ENCODE measurements at places on chromosomes 4 and X. TPM values are rescaled to one million over a fixed set of nuclear protein-coding genes. Genes with fewer than 3 reads are reported as not detected.
A peak's percentile ranks its signal among the peaks of the same experiment; 100 is the strongest.

- no peak overlapping the region for H3K4me3 ChIP-seq
- DNase-seq = no peak
- peaks cover 16% of the 10 kb centered on the region for H3K27me3 ChIP-seq
Observed at GRCh38 chr4:81508411-81509185, 36.9 kb upstream of the RASGEF1B start.

DNA sequence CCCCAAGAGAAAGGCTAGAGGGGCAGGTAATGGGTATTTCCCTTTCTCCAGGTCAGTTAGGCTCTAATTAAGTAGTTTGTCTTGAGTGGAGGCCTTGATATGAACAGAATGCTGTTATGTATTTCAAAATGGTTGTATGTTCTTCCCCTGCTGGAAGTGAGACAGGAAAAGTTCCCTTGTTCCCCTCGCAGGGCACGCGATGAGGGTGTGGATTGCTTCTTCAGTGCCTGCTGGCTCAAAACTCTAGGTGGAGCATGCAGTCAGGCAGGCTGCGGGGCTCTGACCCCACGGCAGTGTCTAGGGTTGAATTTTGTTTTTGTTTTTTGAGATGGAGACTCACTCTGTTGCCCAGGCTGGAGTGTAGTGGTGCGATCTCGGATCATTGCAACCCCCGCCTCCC, 341.0 kb upstream of the ZCCHC13 start:
- H3K4me3 ChIP-seq = no peak overlapping the region
- H3K27ac ChIP-seq = no peak overlapping the region
- DNase-seq = no peak
- H3K36me3 ChIP-seq = 0 out of 2 replicates have a peak, but pooled peaks cover 3% of the 10 kb centered on the region

GRCh38 chrX:51336584-51336983, 4.0 kb downstream of the NUDT10 start:
- peaks cover 3% of the 10 kb centered on the region for H3K27me3 ChIP-seq
- no peaks in the 10 kb centered on the region for H3K4me1 ChIP-seq
- H3K4me3 ChIP-seq = no peak overlapping the region
- no peaks in the 10 kb centered on the region for H3K36me3 ChIP-seq

GRCh38 chrX:68072041-68072440, 361.3 kb downstream of the OPHN1 start:
- H3K4me3 ChIP-seq = no peak overlapping the region
- H3K36me3 ChIP-seq = no peaks in the 10 kb centered on the region
- DNase-seq = no peak
- H3K27me3 ChIP-seq = no peaks in the 10 kb centered on the region
- H3K4me1 ChIP-seq = peaks cover 3% of the 10 kb centered on the region
- no peak overlapping the region for H3K27ac ChIP-seq

DNA sequence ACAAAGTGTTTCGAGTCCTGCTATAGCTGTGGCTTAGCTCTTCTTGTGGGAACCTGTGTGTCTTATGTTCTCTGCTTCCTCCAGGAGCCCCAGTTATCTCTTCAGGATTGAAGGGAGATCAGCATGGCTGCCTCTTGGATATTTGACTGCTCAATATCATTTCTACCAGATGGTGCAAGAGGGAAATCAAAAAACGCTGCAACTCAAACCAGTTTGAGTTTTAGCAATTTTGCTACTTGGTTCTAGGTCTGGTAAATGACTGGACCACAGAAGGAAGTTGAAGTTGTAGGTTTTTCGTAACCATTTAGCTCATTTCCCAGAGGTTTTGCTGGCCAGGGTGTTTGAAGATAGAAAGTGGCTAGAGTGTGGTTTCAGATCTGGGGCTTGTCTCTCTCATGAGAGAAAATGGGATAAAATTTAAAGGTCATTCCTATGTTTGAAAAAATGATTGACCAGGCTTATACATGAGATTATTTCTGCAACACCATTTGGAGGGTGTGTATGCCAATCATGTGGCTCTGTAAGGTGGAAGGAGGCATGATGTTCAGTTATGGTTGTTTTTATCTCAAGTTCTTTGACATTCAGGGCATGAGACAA, 210.4 kb downstream of the SPRY1 start:
- no peak for DNase-seq
- no peak overlapping the region for H3K27ac ChIP-seq

DNA sequence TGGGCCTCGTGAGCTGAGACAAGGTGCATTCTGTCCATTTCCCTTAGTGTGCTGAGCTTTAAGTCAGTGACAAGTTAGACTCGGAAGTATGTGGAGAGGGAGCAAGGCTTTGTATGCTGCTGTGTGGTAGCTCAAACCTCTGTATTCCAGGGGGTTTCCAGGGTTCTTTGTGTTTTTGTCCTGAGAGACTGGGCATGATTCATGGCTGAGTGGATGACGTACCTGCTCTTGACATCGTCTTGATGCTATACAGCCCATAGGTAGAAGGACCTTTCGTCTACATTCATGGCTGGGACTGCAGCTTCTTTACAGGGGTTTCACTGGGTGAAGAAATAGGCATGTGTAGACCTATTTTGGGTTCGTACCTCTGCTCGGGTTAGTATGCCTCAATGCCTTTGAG, 162.7 kb upstream of the WDR1 start:
- H3K27ac ChIP-seq = no peak overlapping the region
- no peak for DNase-seq
- H3K4me1 ChIP-seq = no peaks in the 10 kb centered on the region
- H3K36me3 ChIP-seq = no peaks in the 10 kb centered on the region

DNA sequence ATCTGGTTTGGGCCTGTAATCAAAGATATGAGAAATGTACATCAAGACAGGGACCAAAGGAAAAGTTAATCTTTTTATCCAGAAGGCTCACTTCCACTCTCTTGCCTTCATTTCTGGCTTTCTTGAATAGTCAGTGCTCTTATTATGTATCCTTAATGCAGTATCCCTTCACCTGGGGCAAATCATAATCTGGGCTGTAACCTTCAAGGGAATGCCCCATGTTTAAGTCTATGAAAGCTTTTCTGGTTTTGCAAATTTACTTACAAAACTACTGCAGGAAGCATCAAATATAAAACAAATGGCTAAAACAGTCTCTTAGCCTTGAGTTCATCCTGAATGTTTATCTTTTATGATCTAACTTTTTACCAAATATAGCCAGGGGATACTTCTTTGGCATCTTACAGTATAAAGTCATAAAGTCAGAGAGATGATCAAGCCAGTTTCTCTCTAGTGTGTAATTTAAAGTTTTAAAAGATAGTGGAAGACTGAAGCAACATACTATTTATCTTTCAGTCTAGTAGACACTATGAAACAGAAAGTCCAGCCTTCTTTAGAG, 1214.8 kb downstream of the STIM2 start:
- H3K4me3 ChIP-seq = no peak overlapping the region
- no peaks in the 10 kb centered on the region for H3K27me3 ChIP-seq
- H3K36me3 ChIP-seq = no peaks in the 10 kb centered on the region

PAGE4 gene
- not detected for total RNA-seq

DNA sequence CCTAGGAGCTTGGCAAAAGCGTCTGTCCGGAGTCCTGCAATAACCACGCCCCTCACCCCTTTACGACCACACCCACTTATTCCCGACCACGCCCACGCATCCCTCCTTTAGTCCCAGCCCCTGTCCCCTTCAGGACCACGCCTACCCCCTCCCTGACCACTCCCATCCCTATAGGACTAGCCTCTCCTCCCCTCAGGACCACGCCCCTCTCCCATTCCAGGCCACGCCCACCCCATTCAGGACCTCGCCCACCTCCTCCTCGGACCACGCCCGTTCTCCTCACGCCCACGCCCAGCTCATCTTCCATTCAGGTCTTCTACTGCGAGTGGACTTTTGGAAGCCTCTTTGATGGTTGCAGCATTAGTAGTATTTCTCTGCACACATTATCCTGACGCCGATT, 131.2 kb upstream of the STX18 start:
- no peak overlapping the region for H3K27ac ChIP-seq
- H3K4me3 ChIP-seq = 0 out of 2 replicates have a peak overlapping the region, but pooled peaks have one; percentile 1
- H3K36me3 ChIP-seq = no peaks in the 10 kb centered on the region

DNA sequence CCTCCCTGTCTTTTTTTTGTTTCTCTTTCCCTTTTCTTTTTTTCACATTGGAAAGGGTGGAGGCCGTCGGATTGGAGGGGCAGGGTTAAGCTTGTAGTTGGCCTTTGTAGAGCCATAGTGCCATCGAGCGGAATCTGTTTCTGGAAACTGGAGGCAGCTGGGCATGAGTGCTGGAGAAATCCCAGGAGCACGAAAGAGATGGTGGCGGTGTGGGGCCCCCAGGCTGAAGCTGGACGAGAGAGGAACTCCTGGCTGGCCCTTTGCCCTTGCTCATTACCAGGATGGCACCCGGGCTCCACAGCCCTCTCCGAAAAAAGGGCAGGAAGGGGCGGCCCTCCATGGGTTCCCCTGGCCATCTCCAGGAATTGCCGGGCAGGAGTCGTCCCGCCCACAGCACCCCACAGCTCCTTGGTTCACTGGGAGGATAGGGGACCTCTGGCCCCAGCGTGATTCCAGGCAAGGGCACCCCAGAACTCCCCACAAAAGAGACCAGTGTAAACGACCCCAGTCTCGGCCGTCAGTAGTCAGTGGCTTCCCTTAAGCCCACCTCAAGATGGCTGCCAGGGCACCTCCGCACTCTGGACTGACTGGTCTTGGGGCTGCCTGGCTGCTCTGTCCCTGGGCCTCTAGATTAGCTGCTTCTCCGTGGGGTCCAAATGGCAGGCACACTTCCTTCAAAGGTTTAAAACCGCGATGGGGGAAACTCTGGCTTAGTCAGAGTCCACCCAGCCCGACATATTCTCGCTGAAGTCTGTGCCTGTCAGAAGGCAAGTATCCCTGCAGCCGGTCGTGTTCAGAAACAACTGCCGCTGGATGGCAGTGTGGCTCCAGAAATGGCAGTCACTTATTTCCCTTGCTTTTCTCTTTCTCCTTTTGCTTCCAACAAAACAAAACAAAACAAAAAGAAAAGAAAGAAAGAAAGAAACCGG, 74.1 kb downstream of the NBDY start:
- no peaks in the 10 kb centered on the region for H3K27me3 ChIP-seq
- H3K4me3 ChIP-seq = no peak overlapping the region
- H3K27ac ChIP-seq = no peak overlapping the region
- H3K4me1 ChIP-seq = no peaks in the 10 kb centered on the region
- H3K36me3 ChIP-seq = no peaks in the 10 kb centered on the region

DNA sequence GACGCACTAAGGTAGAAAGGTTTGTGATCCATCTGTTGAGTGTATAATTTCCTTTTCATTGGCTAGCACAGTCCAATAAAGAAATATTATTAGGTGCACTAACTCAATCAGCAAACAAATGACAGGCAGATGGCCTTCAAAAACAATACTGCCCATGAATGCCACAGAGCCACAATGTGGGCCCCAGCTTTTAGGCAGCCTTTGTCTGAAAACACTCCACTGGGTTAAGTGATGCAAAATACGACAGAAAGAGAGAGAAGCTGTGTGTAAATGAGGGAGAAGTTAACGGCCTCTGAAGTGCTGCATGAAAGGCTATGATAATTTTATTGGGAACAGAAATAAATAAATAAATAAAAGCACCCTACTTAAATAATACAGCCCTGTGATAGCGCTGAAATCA, 274.6 kb downstream of the NKX6-1 start:
- H3K27me3 ChIP-seq = no peaks in the 10 kb centered on the region
- no peak overlapping the region for H3K27ac ChIP-seq
- DNase-seq = no peak
- no peak overlapping the region for H3K4me3 ChIP-seq
- no peaks in the 10 kb centered on the region for H3K36me3 ChIP-seq

ANOS1 gene
- 0.12 TPM for total RNA-seq

GRCh38 chr4:38065176-38065575, 105.0 kb downstream of the PTTG2 start:
- H3K4me1 ChIP-seq = peaks cover 6% of the 10 kb centered on the region
- no peak overlapping the region for H3K27ac ChIP-seq
- DNase-seq = no peak
- no peak overlapping the region for H3K4me3 ChIP-seq

- no peak overlapping the region for H3K4me3 ChIP-seq
- H3K36me3 ChIP-seq = no peaks in the 10 kb centered on the region
- no peaks in the 10 kb centered on the region for H3K4me1 ChIP-seq
- DNase-seq = no peak
Observed at GRCh38 chr4:2083116-2083825, 24.1 kb downstream of the NAT8L start.

DNA sequence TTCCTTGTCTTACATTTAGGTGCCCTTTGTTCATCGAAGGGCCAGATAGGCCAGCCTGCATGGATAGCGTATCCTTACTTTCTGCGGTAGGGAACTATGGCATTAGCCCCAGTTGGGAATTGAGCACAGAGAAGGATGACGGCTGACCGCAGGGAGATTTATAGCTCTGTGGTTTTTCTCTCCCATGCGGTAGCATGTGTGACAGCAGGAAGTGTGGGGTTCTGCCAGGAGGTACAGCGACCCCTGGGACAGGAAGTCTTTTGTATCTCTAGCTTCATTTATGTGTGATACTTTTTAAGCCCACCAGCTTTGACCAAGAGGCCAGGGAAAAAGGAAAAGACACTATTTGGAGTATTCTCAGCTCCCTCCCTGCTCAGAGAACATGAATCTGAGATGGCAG, 33.1 kb downstream of the GAB3 start:
- no peaks in the 10 kb centered on the region for H3K4me1 ChIP-seq
- no peaks in the 10 kb centered on the region for H3K27me3 ChIP-seq
- DNase-seq = no peak
- H3K4me3 ChIP-seq = no peak overlapping the region

MAP7D2 gene
- total RNA-seq = 0.15 TPM

DNA sequence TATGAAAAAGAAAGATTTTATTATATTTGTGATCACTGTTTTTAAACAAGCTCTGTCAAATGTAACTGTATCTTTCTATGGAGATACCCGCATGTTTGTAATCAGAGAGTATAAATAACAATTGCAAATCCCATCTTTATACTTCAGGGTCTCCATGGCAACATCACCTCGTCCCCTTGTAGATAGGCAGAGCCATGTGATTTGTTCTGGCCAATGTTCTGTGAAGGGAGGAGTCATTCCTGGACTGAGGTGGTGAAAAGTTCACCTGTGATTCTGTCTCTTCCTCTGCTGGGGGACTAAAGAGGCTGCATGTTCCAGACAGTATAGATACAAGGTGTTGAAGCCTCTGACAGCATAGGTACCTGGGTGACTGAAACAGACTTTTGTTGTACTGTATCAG, 45.6 kb upstream of the MED14 start:
- DNase-seq = no peak
- H3K27ac ChIP-seq = no peak overlapping the region
- H3K4me1 ChIP-seq = 0 out of 2 replicates have a peak, but pooled peaks cover 3% of the 10 kb centered on the region
- no peak overlapping the region for H3K4me3 ChIP-seq
- no peaks in the 10 kb centered on the region for H3K36me3 ChIP-seq

WAS gene
- total RNA-seq = 0.84 TPM

DNA sequence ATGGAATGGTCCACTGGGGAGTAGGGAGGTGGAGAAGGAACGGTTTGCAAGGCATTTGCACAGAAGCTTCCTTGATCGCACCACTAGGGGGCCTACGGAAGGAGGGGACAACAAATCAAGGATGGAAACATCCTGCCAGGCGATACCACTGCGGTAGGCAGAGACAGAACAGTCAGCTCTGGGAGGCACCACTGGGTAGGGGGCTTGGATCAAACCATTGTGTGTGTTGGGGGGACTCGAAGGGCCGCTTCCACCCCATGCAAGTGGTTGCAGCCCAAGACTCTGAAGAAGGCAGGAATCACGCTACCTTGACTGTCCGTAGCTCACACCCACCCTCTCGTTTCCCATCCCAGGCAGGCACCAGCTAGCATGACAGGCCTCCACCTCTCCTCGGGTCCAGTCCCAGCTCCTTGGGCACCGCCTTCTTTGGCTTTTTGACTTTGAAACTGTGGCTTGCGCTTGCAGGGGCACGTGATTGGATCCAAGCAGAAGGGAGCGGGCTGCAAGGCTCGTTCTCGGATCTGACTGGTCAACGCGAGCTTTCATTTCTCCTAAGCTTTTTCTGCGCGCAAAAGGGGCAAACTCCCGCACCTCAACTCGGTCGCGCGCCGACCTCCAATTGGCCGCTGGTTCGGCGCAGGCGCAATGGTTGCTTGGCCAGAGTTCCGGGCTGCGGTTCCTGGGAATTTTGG, 28.4 kb downstream of the GAGE1 start:
- no peak overlapping the region for H3K4me3 ChIP-seq
- DNase-seq = peak; percentile 51
- H3K36me3 ChIP-seq = no peaks in the 10 kb centered on the region
- H3K4me1 ChIP-seq = no peaks in the 10 kb centered on the region
- H3K27ac ChIP-seq = no peak overlapping the region

All from HCT116 (cell line).